CD4-positive, CD25-positive, alpha-beta regulatory T cell (primary cell): ENCODE measurements at places on chromosomes 4 and X. TPM values are rescaled to one million over a fixed set of nuclear protein-coding genes. Genes with fewer than 3 reads are reported as not detected.

The SH3BGRL gene
- polyA plus RNA-seq: 201 TPM

- DNase-seq: no peak
These were observed 42.5 kb downstream of the RTL9 start for GRCh38 chrX:110401135-110401534.

GRCh38 chr4:31097999-31098398, 377.8 kb downstream of the PCDH7 start:
- DNase-seq: no peak

The SHROOM3 gene
- polyA plus RNA-seq: not detected

The UGT2B10 gene
- not detected for polyA plus RNA-seq

DNA sequence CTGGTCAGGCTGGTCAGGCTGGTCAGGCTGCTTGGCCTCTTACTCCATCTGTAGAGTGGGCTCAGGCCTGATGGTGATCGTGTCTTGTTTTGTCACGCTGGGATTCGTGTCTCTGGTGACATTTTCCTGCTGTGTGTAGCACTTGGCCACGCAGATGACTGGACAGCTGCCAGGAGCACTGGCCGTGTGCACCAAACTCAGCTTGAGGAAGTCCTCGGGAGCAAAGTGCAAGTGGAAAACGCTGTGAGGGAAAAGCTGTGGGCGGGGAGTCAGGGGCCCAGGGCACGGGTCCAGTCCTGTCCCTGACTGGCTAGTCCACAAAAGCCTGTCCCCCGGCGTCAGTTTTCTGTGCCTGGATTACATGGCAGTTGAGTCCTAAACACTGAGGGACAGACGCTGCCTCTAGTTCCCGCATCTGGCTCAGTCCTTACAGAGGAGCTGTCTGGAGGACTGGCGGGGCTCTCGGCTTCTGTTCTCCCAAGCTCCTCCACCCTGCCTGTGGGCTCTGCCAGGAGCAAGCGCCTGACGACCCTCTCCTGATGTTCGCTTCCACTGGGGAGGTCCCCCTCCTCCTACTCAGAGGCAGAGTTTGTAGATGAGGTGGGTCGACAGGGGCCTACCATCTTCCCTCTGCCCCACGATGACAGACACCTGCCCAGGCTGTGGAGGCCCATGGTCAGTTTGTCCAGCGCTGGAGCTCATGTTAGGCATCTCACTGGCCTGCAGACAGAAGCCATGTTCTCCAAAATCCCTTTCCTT, 35.9 kb upstream of the GRPEL1 start:
- DNase-seq: no peak

GRCh38 chr4:75844151-75844662, 58.0 kb downstream of the PPEF2 start:
- DNase-seq: no peak

DNA sequence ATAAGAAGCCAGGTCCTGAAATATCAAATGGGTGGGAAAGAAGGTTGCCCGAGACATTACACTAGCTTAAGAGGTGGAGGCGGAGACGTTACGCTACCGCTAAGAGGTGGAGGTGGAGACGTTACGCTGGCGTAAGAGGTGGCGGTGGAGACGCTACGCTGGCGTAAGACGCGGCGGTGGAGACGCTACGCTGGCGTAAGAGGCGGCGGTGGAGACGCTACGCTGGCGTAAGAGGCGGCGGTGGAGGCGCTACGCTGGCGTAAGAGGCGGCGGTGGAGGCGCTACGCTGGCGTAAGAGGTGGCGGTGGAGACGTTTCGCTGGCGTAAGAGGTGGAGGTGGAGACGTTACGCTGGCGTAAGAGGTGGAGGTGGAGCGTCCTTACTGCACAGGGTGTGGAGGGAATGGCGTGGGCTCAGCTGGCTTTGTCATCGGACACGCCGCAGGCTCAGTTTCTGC, 12.8 kb downstream of the CYP4V2 start:
- DNase-seq: peak; percentile 64

The GAB3 gene
- polyA plus RNA-seq: 0.28 TPM

DNA sequence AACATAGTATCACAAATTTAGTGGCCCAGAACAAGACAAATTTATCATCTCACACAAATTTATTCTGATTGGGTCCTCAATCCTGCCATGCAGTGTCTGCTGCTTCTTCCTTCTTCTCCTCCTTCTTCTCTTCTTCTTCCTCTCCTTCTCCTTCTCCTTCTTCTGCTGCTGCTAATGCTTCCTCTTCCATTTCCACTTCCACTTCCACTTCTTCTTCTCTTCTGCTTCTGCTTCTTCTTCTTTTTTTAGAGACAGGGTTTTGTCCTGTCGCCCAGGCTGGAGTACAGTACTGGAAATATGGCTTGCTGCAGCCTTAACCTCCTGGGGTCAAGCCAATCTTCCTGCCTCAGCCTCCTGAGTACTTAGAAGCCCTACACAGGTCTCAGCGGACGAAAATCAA, 37.5 kb downstream of the FGFBP1 start:
- no peak for DNase-seq

The PAQR3 gene
- 11.7 TPM for polyA plus RNA-seq

DNA sequence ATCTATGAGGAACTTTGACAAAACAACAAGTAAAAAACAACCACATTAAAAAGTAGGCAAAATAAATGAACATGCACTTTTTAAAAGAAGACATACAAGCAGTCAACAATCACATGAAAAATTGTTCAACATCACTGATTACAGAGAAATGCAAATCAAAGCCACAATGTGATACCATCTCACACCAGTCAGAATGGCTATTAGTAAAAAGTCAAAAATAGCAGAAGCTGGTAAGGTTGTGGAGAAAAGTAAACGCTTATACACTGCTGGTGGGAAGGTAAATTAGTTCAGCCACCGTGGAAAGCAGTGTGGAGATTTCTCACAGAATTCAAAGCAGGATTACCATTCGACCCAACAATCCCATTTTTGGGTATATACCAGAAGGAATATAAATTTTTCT, 17.0 kb upstream of the LNX1 start:
- DNase-seq: no peak

GRCh38 chrX:15129412-15129811, 140.5 kb downstream of the ASB9 start:
- DNase-seq: no peak

The RHOXF2 gene
- not detected for polyA plus RNA-seq

The NALF2 gene
- polyA plus RNA-seq: not detected

GRCh38 chr4:142648378-142648777, 197.7 kb downstream of the INPP4B start:
- DNase-seq: no peak

DNA sequence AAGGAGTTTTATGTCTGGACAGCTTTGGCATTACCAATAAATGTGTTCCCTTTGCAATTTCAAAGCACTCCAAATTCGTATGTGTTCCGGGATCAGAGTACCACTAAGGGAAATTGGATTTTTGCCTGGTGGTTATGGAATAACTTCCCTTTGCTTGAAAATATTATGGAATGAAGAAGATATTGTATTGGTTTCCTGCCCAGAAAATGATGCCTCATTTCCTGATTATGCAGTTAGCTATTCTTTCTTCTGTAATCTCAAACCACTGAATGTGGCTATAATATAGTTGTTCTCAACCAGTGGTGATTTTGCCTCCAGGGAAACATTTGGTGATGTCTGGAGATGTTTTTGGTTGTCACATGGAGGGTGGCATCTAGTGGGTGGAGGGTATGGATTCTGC, 142.9 kb downstream of the PCDH7 start:
- no peak for DNase-seq

DNA sequence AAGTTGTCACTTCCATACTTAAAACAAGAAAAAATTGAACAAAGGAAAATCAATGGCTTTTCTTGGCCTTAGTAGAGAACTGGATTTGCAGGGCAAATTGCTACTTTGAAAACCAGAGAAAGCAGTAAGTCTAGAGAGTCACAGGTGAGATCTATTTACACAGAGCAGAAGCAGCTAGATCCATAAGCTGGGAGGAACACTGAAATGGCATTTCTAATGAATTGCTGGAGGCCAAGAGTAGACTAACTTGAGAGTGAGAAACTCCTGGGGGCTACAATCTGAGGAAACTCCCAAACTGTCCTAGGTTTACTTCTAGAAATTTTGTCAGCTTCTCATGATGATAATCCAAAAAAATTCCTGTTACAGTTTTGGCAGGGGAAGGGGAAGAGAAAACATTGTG, 133.3 kb downstream of the SPCS3 start:
- no peak for DNase-seq

The PHKA1 gene
- polyA plus RNA-seq: 0.08 TPM
